ENCODE measurements at places on chromosomes 7 and 10.

GRCh38 chr7:1950452-1951158 lies 280.5 kb downstream of the ELFN1 start:
- DNase-seq, result no peak

GRCh38 chr10:114042895-114043531 lies 653 bp upstream of the ADRB1 start:
- peak; percentile 47 for DNase-seq

- DNase-seq, result no peak
These were observed 91.4 kb upstream of the CYP26C1 start for GRCh38 chr10:92969151-92969550.

GRCh38 chr10:95263864-95264226 lies 27.0 kb downstream of the PDLIM1 start:
- no peak for DNase-seq

DNA sequence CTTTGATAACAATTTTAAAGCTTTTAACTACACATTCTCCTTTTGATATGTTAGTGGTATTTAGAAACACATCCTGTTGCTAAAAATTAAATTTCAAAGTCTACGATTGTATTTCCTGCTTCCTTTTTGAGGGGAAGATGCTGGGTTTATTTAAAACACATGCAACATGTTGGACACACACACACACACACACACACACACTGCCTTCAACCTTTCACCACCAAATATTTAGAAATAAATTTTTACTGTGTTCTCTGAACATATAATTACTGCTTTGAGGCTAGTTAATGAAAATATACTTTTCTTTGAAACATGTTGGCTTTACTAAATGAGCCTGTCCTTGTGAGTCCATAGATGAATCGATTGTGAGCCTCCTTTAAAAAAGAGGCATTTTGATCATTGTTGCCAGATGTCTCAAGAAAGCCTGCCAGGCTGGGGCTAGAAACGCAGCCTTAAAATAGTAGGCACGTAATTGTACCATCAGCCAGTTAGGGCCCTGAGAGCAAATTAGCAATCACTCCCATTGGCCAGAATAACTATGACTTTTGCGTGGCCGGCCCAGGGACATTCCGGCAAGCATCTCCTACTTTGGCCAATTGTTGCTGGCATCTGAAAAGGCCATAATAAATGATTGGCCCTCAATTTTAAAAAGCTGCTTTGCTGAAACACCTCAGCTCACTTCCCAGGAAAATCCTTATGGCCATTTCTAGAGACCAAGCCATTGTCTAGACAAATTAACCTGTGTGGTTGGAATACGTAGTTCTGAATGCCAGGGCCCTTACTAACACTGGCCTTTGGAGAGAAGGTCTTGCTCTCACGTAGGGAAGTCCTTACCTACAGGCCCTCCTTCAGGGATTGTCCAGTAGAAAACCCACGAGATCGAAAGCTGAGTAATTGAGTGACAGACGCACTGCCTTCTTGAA lies 9.9 kb upstream of the TEX36 start:
- no peak for DNase-seq

GRCh38 chr7:156055206-156055822 lies 243.1 kb upstream of the SHH start:
- DNase-seq, result no peak

GRCh38 chr10:123766761-123767160 lies 100.6 kb downstream of the GPR26 start:
- DNase-seq, result no peak

- no peak for DNase-seq
These were observed 391.7 kb upstream of the FZD8 start for GRCh38 chr10:36033808-36034207.

DNA sequence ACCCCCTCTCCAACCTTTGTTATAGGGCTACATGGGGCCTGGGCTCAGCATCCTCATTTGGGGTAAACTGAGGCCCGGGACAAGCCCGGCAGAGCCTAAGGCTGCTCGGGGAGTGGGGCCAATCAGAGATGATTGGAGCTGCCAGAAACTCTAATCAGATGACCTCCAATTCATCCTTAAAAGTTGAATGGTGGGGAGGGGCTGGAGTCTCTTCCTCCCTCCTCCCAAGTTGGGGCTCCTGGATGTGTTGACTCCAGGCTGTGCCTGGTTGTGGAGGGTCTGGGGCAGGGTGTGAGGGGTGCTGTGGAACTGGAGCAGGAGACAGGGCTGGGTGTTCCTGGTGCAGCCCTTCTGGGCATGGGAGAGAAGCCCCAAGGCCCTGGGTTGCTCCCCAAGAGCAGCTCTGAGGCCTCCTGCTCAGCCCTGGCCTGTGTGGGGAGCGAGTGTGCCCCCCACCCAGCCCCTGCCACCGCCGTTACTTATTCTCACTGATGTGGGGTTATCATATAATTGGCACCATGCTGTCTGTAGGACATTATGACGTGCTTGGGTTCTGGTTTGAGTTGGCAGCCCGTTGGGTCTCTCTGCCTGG lies 2.2 kb downstream of the BHLHA15 start:
- DNase-seq, result no peak

DNA sequence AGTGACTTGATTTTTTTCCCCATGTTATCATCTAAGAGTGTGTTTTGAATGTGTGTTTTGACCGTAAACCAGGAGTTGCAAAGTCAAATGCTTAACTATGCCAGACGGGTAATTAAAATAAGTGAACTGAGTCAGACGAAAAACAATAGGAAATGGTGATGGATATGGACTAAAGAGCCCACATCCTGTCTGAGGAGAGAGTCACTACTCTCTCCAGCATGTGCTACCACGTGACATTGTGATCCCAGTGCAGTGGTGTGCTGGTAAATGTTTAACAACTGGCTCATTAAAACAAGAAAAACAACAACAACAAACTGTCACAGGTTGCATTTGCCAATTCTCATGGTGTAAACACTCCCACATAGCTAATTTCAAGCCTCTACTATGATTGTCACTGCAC lies 164.3 kb downstream of the SUGCT start:
- DNase-seq, result no peak

Measured in NCI-H526 treated with DMSO at 0.1 percent for 48 hours (cell line).